ENCODE measurements at places on chromosomes 12 and 14.

- no peak for DNase-seq
Observed at GRCh38 chr12:99130808-99131553, 485.9 kb downstream of the APAF1 start.

- DNase-seq, result no peak
Observed at GRCh38 chr12:130813949-130814348, 25.1 kb downstream of the STX2 start.

DNA sequence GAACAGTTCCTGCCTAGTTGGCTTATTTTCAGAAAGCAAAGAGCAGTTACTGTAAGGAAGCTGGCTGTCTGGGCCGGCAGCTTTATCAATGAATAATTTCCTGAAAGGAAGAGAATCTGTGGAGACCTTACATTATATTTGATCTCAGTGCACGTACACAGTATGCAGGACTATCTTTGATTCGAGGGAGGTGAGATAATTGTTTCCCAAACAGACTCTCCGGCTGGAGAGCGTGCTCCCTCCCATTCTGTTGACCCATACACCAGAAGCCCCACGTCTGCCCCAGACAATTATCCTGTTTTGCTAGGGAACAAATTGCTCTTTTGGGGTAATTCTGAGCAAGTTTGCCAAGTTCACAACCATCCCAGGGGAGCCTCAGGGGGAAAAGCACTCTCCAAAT lies 1115.0 kb downstream of the VRK1 start:
- DNase-seq, result no peak

- DNase-seq, result no peak
Observed at GRCh38 chr14:54267172-54267571, 129.6 kb upstream of the CDKN3 start.

DNA sequence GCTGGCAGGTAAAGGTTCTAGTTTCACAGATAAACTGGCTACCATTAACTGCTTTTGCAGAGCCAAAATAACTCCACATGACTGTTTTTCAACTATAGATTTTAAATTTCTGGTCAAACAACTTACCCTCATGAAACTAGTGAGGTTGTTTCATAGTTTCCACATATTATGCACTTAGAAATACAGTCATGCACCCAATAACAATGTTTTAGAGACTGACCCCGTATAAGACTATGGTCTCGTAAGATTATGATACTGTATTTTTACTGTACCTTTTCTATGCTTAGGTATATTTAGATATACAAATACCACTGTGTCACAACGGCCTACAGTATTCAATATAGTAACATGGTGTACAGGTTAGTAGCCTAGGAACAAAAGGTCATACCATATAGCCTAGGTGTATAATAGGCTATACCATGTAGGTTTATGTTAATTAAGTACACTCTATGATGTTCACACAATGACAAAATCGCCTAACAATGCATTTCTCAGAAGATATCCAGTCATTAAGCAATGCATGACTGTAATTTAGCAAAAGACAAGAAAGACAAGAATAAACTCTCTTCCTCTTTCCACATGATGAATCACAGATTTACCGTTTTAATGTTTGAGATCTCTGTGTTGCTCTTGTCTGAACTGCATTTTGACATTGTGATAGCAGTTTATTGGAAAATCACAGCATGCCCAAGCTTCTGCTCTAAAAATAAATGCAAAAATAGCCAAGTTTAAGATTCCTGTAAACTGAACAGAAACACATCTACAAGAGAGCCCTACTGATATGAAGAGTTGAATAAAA lies 17.1 kb downstream of the DICER1 start:
- DNase-seq, result no peak

- no peak for DNase-seq
Observed at GRCh38 chr12:112017041-112017440, 3.8 kb downstream of the ERP29 start.

DNA sequence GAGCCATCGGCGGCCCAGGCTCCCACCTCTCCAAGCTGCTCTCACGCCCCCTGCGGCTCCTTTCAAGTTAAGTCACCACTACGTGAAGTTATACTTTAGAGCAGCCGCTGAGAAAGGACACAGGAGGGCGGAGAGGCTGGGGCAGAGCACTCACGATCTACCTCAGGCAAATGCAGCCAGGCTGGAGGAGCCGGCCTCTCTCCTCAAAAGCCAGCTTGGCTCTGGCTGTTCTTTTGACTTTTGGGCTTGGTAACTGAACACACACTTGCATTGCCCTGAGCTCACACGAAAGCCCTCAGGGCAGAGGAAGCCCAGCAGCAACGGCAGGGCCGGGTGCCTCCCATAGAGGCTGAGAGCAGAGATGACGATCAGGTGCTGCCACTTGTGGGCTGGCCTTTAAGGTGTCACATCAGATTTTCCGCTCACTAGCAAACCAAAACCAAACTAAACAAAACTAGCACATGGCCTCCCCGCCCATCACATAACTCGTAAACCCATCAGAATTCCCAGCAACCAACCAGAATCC lies 75.2 kb downstream of the PITPNM2 start:
- peak; percentile 51 for DNase-seq

DNA sequence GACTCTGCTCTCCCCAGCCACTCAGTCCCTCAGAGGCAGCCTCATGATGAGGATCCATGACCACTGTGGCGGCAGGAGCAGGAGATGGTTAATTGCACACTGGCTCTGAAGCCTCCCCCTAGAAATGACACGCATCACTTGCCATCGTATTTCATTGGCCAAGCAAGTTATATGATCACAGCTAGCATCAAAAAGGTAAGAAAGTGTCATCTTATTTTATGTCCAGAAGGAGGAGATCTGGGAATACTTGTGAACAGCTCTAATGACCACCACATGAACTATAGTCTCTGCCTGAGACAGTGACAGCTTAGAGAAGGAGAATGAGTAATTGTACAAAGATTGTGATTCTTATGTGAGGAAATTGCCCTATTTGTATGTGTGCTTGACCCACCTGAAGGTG lies 363.4 kb downstream of the NUAK1 start:
- peak; percentile 2 for DNase-seq

DNA sequence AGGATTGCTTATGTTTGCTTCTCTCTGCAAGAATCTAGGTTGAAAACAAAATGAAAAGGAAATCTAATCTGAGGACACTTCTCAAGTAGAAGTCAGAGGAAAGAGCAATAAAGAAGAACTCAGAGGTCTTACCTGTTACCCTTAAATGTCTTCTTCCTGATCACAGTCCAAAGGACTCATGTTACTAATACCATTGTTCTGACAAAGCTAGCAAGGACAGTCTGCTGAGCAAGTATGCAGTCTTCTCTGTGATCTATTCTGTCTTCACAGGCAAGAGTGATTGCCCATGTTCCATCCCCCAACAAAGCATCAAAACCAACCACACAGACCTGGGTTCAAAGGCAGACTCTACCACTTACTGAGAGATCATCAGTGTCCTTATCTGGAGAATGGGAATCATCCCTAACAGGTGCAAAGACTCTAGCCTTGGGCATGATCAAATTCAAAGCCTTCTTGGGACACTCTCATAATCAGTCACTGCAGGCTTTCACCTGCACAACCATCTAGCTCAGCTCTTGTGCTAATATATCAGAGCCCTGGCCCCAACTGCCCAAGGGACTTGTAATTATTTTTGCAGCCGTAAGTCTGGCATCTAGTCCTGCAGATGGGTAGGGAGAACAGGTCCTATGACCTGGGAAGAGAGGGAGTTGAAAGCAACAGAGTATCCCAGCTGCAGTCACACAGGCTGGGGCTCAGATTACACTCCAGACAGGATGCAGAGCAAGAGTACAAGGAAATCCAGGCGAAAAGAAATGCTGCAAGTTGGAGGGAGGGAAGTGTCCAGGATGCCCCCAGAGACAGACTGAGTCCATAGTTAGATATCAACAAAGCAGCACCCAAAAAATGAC lies 97.9 kb upstream of the NUDT4 start:
- peak; percentile 36 for DNase-seq

DNA sequence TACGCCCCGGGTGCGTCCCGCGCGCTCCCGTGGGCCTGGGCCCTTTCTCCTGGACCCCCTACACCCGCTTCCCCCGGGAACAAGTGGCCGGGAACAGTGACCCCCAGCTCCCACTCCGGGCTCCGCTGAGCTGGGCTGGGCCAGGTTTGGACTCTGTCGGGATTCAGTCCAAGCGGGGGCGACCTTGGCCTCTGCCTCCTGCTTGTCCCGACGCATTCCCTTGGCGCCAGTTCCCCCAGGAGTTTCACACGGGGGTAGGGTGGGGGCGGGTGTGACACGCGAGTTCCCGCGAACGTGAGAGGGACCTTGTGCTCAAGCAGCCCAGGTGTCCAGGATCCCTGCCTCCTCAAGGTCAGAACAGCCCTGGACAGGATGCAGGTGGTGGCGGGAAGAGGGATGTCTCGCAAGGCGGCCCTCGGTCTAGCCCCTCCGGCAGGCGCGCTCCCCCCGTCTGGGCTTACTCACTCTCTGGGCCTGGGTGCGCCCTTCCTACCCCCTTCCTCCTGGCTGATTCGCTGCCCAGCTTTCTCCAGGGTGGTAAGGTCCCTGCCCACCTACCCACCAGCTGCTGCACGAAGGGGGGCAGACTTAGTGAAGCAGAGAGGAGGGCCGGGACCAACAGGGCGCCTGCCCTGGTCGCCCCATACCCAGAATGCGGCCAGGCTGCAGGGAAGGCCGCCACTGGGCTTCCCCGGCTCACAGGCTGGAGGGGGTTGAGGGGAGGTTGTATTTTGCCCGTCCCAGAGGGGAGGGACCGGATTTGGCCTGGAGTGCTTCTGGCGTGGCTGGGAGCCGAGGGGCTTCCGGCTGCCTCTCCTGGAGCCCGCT lies 862 bp downstream of the CRIP2 start:
- peak; percentile 9 for DNase-seq

DNA sequence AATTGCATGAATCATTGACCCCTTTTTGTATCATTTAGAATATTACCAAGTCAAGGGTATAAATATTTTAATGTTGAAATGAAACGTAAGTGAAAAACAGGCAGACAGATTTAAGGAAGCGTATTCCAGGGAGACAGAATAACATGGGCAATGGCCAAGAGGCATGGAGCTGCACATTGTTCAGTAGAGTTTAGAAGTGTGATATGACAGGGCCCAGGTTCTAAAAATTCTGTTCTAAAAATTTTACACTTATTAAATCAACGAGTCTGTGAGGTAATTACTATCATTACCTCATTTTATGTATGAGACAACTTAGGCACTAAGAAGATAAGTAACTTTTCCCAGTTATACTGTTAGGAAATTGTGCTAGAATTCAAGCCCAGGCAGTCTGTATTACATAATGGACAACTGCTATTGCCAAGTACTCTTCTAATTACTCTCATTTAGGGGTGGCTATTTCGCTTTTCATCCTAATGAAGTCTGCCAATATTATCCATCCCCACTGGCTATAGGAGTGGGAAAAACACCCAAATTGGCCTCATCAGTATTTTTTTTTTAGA lies 103.2 kb upstream of the NAV3 start:
- no peak for DNase-seq

- DNase-seq, result no peak
Observed at GRCh38 chr12:6074979-6075585, 49.4 kb downstream of the VWF start.

DNA sequence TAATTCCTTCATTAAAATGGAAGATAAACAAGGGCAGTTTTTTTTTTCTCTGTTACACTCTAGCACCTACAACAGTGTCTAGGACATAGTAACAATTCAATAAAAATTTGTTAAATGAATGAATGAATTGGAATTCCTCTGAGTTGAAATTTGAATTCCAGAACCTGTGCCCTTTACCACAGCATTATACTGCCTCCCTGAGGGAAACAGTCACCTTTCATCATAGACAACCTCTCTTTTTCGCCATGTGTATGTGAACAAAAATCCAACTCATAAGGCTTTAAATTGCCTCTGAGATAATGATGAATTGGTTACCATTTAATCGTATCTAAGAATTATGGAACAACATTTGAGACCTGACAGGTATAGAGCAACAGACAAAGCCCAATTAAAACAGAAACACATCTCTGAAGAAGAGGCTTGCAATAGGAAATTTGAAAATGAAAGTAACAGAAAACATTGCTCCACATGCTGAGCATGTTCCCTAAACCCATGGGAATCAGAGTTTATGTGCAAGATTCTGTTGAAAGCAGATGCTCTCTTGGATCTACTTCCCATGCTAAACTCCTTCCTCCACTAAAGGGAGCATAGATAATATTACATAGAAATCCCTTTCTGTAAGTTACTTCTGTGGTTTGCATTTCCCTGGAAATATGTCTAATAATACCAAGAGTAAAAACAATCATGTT lies 657.8 kb downstream of the GALC start:
- no peak for DNase-seq

GRCh38 chr14:32738206-32738871 lies 200.3 kb upstream of the NPAS3 start:
- DNase-seq, result no peak

- DNase-seq, result no peak
Observed at GRCh38 chr14:51701951-51702350, 50.2 kb downstream of the FRMD6 start.

DNA sequence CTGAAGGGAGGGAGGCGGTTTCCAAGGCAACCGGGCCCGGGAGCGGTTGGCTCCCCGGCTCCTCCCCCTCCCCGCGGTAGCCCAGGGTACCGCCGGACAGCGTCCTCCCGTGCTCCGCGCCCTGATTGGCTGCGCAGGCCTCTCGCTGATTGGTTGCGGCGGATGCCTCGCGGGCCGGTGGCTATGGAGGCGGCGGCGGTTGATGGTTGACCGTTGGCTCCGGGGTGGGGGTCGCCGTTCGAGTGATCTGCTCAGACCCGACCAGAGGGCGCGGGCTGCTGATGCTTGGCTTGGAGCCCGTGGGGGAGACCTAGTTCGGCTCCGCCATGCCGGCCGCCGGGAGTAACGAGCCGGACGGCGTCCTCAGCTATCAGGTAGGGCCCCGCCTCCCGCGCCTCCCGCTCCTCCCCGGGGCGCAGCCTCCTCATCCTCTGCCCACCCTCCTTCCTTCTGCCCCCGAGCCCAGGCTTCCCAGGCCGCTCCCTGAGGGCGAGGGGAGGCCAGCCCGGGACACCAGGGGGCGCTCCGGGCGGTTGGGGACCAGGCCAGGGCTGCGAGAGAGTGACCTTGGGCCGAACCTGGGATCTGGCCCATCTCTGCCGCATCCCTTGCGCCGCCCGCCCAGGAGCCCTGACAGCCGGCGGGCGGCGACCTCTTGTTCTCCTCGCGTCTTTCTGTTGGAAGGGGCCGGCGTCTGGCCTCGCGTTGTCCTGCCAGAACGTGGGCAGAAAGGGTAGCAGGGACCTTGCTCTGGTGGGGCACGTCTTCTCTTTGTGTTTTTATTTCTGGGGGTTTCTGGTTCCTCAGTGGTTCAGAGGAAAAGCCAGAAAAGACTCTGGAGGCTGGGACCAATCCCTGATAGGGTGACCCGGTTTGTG lies at the start of gene SLC4A8:
SLC4A8 (plus strand) TSS at position 170 of the 878 bp plus-strand sequence; CDS start at position 327, 157 bp downstream.
- peak; percentile 99 for DNase-seq

- DNase-seq, result no peak
Observed at GRCh38 chr14:101200008-101200649, 296.6 kb upstream of the RTL1 start.

DNA sequence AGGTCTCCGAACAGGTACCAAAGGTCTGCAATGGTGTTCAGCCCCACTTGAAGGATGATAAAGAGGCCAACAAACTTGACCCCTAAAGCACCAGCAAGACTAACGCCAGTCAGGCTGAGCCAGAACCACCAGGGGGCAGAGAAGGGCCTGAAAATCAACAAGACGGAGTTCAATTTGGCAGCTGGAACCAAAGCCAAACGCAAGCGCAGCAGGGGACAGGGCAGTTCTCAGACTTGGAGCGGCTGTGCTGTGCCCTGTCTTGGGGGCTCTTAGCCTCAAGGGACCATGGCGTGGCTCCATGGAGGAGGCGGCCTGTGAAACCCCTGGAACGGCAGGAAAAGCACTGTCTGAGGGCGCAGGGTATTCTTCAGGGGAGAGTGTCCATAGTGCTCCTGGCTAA lies 19.6 kb downstream of the POMT2 start:
- peak; percentile 87 for DNase-seq
